NCI-H2171 treated with DMSO at 0.1 percent for 48 hours (cell line): ENCODE measurements at places on chromosomes 13 and 19.

DNA sequence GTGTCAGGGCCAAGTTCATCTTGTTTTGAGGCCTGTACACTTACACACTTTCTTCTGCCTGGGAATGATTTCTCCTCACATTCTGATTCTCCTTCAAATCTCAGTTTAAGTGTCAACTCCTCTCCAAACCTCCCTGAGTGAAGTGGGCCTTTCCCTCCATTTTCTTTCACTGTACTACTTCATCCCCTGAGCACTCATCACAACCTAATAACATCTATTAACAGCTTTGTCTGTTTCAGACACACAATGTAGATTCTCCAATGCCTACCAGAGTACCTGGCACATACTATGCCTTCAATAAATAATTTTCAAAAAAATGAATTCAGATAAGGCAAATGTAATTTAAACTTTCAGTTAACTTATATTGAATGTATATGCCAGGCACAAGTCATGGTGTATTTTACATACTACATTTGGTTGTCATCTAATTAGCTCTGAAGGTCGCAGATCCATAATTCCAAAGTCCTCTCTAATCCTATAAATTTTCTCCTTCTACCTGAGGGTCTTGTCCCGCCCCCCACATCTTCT, 357 bp upstream of the COG6 start:
- peak; percentile 41 for DNase-seq

DNA sequence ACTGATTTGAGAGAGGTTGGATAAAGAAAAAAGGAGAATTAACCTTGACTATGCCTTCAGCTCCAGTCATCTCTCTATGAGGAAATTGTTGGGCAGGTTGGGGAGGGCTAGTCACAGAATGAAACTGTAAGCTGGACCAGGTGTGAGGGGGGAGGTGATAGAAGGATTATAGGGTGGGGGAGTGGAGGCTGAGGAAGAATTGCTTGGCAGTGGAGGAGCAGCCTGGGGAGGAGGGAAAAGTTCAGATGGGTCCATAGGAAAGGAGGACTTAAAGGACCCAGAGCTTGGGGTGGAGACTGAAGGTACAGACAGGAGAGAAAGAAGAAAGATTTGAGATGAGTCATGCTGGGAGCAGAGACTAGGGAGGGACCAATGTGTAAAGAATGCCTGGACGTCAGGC, 8.2 kb upstream of the ZNF431 start:
- no peak for DNase-seq

GRCh38 chr13:100797921-100798320, 123.3 kb upstream of the TMTC4 start:
- DNase-seq, result no peak

GRCh38 chr13:93558637-93559036, 332.0 kb downstream of the GPC6 start:
- DNase-seq, result no peak

DNA sequence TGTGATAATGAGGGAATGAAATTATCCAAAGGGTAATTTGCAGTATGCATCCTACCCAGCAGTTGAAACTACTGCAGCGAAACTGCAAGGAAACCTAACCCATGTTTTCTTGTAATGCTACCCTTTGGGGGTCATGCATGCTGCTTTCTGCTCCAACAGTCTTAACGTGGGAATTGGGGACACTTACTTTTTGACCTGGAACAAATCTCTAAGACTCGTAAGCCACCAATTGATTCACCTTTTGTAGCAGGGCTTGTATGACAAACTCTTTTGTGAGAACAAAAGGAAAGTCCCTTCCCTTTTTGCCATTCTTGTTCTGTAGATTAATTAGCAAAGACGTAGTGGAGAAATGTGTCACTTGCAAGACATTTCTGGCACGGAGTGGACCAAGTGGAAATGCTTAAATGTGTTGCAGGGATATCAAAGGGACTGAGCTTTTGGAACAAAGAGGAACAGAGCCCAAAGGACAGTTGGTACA, 27.4 kb downstream of the LRCH1 start:
- DNase-seq, result no peak

GRCh38 chr13:112959206-112959605, 9.8 kb upstream of the MCF2L start:
- no peak for DNase-seq

GRCh38 chr13:31476753-31477152, 262.6 kb upstream of the RXFP2 start:
- DNase-seq, result peak; percentile 49

- no peak for DNase-seq
These were observed 1.3 kb upstream of the SIGLEC9 start for GRCh38 chr19:51123381-51123800.

DNA sequence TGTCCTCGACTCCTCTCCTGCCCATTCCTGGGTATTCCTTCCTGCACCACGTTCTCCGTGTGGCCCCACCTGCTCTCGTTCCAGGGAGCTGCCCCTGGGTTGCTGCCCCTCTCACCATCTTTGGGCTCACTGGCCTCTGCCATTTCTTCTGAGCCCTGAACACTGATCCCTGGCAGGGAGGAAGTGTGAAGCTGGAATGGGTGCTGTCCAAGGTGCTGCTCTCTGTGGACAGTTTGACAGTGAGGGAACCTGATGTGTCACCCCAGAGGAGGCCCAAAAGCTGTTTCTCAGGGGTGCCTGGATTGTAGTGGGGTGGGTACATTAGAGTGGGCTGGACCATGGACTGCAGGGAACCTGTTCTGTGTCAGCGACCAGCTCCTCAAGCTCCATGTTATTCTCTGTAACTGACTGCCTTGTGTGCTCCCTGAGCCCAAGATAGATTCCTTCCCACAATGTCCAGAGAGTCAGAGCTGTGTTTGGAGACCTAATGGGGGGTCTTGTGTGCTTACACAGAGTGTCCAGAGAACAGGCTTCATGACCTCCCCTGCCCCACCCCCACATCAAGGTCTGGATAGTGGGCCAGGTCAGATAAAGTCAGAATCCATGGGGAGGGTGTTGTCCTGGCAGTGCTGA, 7.2 kb upstream of the CEACAM8 start:
- DNase-seq, result no peak

- no peak for DNase-seq
These were observed 58.6 kb downstream of the MCF2L start for GRCh38 chr13:113027566-113027965.

- peak; percentile 24 for DNase-seq
These were observed 7.8 kb upstream of the C19orf84 start for GRCh38 chr19:51398096-51398704.

DNA sequence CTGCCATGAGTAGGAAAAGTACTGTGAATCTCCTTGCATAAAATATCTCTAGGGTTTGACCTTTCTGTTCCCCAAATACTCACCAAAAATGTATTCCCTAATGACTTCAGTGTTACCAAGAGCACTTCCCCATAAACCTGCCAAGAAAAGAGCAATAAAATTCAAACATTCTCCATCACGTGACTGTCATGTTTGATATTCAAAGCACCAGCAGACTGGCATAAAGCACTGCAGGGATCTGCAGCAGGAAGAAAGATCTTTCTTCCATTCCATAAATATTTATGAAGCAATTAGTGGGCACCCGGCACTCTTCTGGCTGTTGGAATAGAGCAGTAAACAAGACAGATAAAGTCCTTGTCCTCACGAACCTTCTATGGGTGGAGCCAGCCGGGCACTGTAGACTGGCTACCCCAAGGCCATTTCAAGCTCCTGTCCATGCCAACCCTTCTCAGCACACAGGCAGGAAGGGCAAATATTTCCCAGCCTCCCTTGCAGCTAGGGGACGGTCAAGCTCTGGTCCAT, 20.3 kb downstream of the PLA2G4C start:
- no peak for DNase-seq

GRCh38 chr19:50416034-50416977, 2.4 kb upstream of the SPIB start:
- DNase-seq, result no peak

GRCh38 chr19:4597975-4598671, 38.6 kb upstream of the SEMA6B start:
- peak; percentile 59 for DNase-seq

GRCh38 chr13:76004416-76004815, 368.3 kb downstream of the LMO7 start:
- no peak for DNase-seq

DNA sequence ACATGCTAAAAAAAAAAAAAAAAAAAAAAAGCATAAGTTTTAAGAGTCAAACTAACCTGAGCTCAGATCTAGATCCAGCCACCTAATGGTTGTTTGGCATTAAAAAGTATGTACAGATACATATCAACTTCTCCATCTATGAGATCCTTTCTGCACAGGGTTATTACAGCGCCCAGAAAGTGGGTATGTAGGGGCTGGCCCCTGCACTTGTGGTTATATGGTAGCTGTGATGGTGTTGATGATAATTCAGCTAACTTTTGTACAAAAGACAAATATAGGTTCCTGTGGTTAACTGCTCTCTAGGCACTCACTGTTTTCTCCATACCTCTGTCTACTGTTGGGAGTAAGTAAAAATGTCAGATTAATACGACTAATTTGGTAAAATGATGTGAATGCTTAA, 81.7 kb downstream of the TNFRSF19 start:
- no peak for DNase-seq

- peak; percentile 95 for DNase-seq
These were observed 108.2 kb upstream of the RNF113B start for GRCh38 chr13:98285317-98285716.

DNA sequence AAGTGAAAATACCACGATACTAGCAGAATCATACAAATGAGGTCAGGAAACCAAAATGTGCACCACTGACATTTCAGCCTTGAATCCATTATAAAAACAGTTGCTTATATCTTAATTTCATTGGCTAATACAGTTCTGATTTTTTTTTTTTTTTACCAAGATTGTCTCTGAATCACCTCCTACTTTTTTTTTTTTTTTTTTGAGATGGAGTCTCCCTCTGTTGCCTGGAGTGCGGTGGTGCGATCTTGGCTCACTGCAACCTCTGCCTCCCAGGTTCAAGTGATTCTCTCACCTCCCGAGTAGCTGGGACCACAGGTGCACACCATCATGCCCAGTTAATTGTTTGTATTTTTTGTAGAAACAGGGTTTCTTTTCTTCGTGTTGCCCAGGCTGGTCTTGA, 270.2 kb downstream of the LMO7 start:
- DNase-seq, result no peak

GRCh38 chr19:7505682-7506384, 10.1 kb upstream of the ZNF358 start:
- DNase-seq, result peak; percentile 65

- peak; percentile 69 for DNase-seq
These were observed 27.9 kb upstream of the ONECUT3 start for GRCh38 chr19:1725100-1726064.

- DNase-seq, result no peak
These were observed 233.6 kb downstream of the PCDH9 start for GRCh38 chr13:66996503-66996902.

DNA sequence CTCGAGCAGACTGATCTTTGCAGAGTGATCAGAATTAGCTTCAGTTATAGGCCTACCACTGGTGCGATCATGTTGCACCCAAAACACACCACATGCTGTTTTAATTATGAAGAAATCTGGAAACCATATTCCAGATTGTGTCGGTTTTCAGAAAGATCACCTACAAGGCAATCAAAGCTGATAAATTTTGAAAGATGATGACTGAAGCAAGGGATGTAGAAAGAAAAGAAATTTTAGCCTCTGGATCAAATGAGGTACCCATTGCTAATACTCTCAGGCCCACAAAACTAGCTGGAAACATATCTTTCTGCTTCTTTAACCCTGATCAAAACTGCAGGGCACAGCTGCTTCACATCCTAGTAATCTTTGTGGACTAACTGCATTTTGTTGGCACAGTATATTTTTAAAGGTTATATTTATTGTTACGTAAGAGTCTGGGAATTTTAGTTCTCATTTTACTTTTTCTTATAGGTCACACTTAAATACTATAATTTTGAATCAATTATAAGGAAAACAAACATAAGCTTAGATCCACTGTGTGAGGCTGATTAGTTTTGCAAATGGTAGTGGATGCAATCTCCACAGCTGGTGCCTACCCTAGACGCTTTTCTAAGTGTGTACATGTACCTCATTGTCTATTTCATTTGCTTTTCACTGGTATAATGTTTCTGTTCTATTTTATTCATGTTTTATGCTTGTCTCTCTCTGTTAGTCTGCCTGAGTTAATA, 150.9 kb downstream of the RGCC start:
- DNase-seq, result no peak

DNA sequence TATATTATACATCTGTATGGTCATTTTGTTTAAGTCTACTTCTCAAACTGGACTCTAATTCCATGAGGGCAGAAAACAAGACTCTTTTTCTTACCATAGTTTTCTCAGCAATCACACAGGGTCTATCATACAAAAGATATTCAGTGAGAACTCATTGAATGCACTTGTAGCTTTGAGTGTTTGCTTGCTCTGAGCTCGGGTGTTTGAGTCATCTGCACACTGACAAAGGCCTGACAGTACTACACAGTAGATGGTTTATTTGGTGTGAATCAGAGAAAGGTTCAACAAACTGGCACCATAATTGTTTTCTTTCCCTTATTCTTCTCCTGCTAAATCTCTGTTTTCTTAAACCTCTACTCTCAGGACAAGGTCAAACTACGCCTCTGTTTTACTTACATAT, 586.4 kb downstream of the LMO7 start:
- DNase-seq, result no peak

DNA sequence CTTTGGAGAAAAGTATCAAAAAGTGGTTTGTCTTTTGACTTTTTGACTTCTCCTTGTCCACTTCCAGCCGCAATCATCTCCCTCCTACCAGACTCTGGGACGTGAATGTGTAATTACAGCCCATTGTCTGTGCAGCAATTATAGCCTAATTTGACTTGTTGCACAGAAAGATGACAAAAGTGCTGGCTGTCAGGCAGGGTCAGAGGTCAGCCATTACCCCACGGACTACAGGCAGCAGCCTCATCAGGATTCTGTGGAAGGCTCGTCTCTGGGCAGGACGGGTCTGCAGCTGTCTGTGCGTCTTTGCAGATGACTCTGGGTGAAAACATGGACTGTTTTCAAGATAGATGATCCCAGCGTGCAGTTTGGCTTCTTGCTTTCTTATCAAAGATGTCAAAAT, 102.2 kb upstream of the EDNRB start:
- DNase-seq, result no peak

GRCh38 chr13:45481688-45482087, 16.9 kb downstream of the COG3 start:
- DNase-seq, result no peak

GRCh38 chr13:24675806-24676570, 4.2 kb upstream of the ATP12A start:
- DNase-seq, result no peak

DNA sequence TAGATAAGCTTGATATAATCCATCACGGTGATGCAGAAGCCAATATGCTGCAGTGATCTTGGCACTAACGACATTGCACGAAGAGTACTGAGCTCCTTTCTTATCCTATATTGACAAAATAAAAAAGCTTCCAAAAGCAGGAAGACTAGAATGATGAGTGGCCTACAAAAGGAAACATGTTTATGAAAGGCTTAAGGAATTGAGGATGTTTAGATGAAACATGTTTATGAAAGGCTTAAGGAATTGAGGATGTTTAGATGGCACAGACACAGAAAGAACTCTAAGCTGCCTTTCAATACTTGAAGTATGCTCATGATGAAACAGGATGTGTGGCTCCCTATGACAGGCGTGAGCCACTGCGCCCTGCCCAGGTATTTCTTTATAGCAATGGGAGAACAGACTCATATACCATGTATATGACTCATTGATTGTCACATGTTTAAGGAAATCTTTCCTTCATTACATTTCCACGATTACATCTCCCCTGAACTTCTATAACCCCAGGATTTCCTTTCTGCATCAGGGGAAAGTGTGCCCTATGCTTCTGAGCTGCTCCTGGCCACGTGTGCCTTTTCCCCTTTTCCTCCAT, 690.8 kb upstream of the ARGLU1 start:
- DNase-seq, result no peak
